ENCODE measurements at places on chromosomes 7 and 10.

GRCh38 chr10:101959346-101959916 lies 96.5 kb downstream of the ARMH3 start:
- DNase-seq = no peak

DNA sequence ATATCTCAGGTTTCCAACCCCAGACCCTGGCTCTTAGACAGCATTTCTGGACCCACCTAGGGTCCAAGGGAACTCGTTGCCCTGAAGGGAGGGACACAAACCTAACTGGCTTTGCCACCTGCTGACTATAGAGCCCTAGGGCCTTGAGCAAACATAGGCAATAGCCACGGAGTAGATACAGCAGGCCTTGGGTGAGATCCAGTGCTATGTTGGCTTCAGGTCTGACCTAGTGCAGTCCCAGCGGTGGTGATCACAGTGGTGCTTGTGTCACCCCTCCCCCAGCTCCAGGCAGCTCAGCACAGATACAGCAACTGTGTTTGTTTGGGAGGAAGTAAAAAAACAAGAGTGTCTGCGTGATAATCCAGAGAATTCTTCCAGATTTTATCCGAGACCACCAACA lies 9.7 kb upstream of the TNKS2 start:
- DNase-seq = no peak

DNA sequence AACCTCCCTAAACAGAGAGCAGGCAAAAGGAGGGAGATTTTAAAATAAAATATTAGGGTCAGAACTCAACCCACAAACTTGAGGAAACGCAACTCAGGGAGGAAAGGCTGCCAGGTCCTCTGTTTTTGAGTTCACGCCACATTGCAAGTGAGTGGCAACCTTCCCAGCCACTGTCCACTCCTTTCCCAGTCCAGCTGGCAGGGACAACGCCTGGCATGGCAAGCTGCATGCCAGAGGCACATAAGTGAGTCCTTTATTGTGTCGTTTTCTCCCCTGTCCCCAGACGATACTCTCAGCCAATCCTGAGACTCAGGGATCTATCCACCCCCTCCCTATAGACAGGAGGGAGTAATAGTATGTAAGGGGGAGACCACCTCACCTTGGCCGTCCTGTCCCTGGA lies 22.4 kb downstream of the FBXW4 start:
- no peak for DNase-seq

DNA sequence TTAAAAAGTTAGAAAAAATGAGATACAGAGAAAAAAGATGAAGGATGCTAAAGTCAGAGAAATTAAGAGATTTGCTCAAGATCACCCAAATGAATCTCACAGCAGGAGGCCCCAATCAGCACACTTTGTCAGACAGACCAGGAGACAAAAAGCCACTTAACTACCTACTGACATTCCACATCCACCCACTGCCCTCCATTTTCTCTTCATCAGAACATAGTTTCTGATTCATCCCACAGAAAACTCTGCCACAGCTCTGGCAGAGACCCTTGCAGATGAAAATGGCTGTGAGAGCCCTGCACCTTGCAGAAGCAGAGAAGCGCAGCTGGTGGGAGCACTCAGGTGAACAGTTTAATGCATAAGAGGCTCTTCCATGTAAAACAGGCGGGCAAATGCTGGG lies 26.6 kb downstream of the DGKI start:
- no peak for DNase-seq

DNA sequence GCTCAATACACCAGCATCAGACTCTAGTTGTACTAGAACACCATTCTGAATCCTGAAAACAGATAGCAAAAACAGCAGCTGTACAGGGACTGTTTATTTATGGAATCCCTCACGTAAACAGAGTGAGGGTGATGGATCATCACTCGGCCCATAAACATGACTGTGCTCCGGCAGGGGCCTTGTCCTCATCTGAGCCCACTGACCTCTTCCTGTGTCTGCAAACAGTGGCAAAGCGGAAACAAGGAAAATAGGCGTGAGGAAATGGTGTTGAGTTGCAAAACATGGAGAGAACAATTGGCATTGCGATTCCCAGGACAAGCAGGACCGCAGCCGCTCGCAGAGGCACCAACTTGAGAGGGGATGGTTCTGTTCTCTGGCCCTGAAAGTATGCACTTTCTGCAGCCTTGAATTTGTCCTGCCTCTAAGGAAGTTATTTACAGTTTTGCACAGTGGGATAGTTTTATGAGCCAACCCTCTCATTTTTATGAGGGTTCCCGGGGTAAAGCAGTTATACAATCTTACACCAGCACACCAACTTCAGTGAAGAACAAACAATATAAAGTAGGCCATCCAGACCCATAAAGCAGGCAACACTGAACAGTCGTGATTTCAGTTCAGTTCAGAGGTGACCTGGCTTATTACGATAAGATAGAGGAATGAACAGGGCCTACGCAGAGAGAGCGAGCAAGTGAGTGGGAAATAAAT lies 248.0 kb upstream of the FZD8 start:
- no peak for DNase-seq

DNA sequence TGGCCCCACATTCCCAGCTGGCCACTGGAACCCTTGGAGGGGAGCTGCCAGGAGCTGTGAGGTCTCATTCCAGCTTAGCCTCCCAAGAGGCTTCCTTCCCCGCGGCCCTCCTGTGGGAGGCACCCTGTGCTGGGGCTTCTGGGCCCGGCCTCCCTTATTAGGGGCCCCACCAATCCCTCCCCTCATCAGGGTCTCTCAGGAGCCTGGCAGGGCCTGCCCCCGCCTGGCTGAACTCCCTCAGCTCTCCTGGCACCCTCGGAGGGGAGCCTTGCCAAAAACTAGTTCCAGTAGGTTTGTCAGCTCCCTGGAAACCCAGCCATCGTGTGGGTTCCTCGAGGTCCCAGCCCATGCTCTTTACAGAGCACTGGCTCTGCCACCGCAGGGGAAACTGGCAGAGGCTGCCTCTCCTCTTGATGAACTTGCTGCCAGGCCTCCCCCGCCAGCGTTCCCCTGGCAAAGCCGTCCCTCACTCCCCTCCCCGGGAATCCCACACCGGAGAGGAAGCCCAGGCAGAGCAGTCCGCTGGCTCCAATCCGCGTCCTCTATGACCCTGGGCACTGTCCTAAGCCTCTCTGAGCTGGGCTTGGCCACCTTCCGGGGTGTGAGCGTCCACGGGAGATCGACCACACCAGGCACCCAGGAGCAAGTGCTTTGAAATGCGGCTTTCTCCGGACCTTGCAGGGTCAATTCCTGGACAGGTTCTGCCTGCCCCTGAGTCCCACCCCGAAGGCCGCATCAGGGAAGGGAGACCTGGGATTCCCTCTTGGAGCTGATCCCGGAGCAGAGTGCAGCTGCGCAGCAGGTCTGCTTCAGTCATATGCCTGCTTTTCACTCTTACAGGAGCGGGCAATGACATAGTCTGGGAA lies 139.8 kb downstream of the ARHGAP22 start:
- DNase-seq = peak; percentile 70

- no peak for DNase-seq
Observed at GRCh38 chr7:151902311-151902710, 25.4 kb upstream of the PRKAG2 start.

GRCh38 chr7:101273206-101273605 lies 28.3 kb upstream of the FIS1 start:
- DNase-seq = no peak

- DNase-seq = no peak
Observed at GRCh38 chr10:72375173-72375572, 20.5 kb upstream of the DNAJB12 start.

DNA sequence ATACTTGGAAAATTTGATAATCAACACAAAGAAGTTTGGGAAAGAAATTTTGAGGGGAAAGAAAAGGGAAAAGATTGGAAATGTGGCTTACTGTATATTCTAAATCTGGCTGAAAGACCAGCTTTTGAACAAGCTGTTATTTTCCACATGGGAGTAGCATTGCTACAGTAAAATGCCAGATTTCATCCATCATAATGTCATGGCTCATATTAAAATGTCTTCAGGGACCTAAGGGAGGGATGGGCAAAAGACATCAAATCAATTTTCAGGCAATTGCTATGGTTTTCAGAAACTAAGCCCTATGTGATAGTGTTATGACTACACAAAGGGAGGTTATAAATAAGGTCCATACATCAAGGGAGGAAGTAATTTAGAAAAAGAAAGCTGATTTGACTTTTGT lies 1116.9 kb upstream of the CELF2 start:
- peak; percentile 31 for DNase-seq

GRCh38 chr7:108659867-108660266 lies 90.2 kb downstream of the DNAJB9 start:
- no peak for DNase-seq

GRCh38 chr10:123135415-123136141 lies at the start of gene HMX3:
Gene HMX3 (plus strand): TSS chr10:123135970. CDS start chr10:123136051, 81 bp downstream.
- no peak for DNase-seq

DNA sequence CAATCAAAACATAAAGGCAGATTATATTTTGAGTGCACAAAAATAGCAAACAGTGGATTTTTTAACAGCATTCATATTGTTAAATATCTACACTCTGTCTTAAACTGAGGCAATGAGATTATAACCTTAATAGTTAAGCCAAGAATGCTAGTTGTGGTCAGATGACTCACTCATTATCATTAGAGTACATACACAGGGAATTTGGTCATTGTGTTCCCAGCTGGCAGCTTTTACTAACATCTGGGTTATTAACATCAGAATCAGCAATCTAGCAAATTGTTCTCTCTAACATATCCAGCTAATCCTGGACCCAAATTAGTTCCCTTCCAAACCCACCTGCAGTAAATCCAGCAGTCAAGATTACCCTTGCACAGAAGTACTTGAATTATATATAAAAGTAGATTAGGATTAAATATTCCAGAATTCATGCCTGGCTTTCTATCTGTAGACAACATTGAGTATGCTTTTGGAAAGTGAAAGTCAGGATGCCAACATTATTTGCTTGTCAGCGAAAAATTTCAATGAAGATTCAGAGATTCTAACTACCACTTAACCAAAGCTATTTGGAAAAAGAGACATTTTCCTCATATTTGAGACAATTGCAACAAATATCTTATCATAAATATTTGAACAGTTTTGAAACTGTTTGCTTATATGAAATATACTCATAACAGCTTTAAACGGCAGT lies 1035.6 kb upstream of the PHF14 start:
- DNase-seq = no peak

DNA sequence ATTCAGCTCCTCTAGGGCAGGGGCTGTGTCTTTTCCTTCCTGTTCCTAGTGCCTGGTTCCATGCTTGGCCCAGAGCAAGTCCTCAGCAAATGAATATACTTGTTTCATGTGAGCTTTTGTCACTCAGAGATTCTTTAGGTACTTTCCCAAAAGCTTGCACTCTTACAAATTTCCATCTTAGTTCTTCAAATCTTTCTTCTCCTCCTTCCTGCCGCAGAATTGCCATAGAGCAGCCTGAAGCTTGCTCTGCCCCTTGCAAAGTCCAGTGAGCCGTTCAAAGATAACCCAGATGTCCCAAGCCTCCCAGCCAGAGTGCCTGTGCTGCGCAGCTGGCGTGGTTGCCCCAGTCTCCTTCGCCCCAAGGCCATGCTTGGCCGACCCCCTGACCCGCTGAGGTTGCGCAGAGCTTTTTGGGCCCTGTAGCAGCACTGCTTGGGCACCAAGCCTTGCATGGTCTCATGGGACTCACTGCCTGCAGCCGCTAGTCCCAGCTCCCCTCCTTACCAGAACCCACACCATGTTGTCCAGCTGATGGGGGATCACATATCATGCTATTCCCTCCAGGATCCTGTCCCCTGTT lies 20.7 kb downstream of the CHST3 start:
- no peak for DNase-seq

DNA sequence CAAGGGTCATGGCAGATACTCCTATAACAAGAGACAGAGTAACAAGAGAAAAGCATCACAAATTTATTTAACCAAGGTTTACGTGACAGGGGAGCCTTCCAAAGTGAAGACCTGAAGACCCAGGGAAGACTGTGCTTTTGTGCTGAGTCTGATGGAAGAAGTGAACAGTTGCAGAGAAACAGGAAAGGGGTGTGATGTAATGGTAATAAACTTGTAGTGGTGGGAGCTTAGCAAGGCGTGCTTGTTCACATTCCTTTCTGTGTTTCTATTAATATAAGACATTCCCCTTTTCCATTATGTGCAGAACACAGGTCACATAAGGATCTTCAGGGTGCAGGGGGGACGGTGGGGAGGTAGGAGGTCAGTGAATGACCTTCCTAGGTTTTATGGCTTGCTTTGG lies 25.5 kb upstream of the C10orf67 start:
- no peak for DNase-seq

DNA sequence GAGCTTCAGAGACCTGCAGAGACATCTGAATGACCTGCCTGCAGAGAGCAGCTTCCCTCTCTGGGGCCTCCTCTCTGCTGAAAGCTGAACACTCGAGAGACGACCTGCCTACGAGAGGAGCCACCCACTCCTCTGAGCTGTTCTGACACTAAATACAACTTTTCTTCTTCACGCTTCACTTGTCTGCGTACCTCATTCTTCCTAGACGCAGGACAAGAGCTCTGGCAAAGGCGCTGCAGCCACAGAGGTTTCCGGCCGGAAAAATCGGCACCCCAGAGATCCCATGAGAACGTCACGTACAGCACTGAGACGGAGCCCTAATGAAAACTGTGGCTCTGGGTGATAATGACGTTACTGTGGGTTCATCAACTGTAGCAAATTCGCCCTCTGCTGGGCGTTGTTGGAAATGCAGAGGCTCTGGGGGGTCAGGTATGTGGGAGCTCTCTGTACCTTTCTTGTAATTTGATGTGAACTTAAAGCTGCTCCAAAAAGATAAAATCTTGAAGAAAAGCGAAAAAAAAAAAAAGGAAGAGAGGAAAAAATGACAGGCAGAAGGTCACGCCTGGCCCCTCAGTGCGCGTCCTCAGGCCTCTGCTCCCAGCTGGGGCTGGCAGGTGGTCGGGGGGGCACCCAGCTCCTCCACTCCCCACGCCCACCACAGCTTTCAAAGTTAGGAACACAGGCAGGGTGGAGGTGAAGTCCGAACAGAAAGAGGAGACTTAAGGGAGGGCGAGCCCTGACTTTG lies 120.7 kb downstream of the DYNC2I1 start:
- DNase-seq = peak; percentile 11

GRCh38 chr7:130421684-130422083 lies 19.1 kb downstream of the CEP41 start:
- DNase-seq = no peak

- DNase-seq = no peak
Observed at GRCh38 chr10:92829786-92830377, 18.4 kb upstream of the EXOC6 start.

DNA sequence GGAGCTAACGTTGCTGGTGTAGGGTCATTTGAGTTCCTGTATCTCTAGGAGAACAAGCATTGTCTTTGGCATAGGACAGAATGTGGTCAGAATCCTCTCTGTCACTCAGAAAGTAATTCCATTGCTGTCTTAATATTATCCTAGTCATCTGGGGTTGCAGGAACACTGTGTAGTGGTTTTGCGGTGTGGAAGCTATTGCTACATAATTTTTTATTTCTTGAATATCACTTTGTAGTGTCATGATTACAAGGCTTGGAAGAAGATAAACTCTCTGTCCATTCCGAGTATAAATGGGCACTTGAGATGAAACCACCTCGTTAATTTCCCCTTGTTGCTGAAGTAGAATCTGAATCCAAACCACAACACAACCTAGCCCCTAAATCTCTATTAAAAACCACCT lies 919.2 kb downstream of the LRMDA start:
- no peak for DNase-seq

DNA sequence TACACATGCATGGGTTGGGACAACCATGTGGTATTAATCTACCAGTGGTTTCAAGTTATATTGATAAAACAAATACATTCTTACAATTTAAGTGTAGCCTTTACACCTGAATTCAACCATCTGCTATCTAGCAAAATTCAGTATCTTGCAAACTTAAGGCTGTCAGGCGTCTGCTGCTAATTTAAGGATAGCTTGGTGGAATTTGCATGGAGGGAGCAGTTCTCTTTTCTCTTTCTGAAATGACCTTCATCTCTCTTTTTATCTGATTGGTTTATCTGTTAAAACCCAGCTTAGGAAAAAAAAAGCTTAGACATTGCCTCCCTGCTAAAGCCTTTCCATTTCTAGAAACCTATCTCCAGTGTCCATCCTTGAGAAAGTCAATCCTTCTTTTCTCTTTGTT lies 102.3 kb downstream of the ZEB1 start:
- DNase-seq = no peak
